Stimulated activated CD8-positive, alpha-beta memory T cell treated with anti-CD3 and anti-CD28 coated beads, Interleukin-2, amount 100 ng/mL, for 1 hour (primary cell): ENCODE measurements at places on chromosomes 11 and 22.

GRCh38 chr11:72705442-72706365 lies 31.5 kb upstream of the PDE2A start:
- DNase-seq, result no peak

- DNase-seq, result no peak
Observed at GRCh38 chr22:42646569-42647525, 2.3 kb downstream of the CYB5R3 start.

DNA sequence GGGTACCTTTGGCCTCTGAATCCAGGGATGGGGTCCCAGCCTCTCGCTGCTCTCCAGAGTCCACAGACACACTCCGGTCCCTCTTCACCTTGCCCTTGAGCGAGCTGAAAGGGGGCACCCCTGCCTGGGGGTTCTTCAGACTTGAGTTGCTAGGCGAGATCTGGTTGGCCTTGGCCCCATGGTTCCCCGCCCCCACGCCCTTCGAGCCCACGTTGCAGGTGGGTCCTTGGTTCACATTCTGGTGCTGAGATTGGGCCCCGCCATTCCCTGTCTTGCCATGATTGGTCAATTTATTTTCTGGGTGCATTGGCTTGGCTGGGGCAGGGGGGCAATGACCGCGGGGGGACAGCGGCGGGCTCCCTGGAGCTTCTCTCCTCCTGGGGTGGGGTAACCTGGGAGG lies 17.5 kb downstream of the BCL9L start:
- DNase-seq, result no peak

DNA sequence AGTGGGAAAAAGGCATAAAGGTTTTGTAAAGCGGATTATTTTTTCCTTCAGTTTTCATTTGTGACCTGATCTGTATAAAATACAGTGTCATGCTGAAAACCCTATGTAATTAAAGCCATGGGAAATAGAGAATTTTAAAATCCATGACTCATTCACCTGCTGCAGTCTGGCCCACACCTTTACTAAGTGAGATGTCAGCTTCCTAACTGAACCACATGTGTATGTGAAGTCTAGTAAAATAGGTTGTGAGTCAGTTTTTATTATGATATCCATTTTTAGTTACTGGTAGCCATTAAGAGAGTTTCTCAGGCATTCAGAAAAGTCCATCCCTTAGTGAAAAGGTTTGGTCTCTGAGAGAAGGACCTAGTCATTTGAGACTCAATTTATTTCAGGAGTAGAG lies 60.9 kb downstream of the TRIM44 start:
- DNase-seq, result no peak

DNA sequence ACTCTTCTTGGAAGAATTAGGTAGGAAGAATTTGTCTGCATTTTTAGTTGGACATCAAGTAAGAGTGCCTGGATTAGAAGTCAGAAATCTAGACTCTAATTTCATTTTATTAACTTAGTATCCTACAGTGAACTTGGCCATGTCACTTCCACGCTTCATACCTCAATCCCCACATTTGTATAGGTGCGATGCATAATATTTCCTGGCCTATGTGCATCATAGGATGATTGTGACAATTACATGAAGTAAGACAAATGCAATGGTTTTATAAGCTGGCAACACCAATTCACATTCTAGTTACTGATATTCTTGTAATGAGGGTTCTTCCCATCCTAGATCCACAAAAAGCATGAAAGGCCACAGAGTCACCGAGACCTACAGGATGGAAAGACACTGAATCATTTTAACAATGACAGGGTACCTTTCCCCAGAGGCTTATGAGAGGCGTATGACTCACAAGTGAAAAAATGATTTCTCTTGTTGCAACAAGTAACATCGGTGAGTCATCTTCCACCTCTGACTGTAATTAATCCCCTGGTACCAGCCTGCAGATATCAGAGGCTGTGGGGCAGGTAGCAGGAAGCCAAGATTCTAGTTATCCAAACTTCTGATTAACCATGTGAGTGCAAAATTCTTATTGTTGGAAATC lies 56.0 kb upstream of the OR5AK2 start:
- no peak for DNase-seq

DNA sequence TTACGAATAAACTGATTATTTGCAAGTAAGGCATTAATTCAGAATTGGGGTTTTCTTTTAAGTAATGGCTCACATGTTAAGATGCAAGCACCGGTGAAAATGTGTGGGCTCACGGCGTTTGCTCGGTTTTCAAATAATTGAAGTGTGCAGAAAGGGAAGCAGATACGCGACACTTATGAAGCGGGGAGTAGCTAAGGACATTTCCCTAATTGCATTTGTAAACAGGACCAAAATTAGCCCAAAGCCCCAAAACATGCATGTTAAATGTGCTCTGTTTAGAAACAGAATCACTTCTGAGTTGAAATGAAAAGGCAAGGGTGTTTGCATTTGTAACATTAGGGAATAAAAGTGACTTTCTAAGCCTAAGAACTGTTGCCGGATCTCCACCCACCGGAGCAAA lies 61.3 kb downstream of the ELFN2 start:
- DNase-seq, result no peak

- DNase-seq, result no peak
Observed at GRCh38 chr22:27097933-27098332, 440.5 kb downstream of the MIAT start.

- DNase-seq, result no peak
Observed at GRCh38 chr11:78040691-78041379, 17.8 kb upstream of the KCTD14 start.

DNA sequence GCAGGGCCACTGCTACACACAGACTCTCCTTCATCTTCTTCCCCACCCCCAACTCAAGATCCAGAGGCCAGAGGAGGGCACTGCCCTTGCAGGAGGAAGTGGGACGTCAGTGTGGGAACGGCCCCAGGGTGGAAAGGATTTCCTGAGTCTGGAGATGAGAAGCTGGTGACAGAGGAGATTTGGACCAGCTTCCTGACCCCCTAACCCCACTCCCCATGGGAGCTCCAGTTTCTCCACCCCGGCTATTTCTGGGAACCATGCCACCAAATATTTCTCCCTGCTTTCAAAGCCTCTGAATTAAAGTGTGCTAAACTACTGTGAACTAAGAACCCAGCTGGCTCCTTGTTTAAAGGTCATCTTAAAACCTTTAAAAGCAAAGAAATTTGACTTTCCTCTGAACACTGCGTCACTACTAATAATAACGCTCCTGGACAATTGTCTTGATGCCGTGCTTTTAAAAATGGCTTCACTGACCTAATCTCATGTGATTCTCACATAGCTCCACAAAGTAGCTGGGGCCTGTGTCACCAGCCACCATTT lies 46.6 kb downstream of the CWC15 start:
- DNase-seq, result no peak

DNA sequence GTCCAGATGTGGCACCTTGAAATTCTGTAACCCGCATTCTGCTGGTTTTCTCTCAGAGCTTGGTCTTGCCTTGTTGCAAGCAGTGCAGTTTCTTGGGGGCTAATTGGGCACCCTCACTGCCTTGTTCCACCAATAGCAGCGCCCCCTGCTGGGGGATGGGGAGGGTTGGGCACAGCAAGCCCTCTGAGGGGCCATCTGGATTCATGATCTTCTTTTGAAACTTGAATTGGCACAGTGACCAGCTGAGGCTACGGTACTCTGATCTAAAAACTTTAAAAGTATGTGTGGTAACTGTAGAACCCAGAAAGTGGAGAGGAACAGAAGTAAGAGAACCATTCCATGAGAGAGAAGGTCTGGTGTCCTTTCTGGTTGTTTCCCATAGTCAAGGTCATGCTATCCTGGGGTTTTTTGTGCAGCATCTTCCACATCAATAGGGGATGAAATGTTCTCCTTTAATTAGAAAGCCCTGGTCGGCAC lies 64.2 kb downstream of the MED15 start:
- no peak for DNase-seq

GRCh38 chr11:17528181-17528691 lies 16.0 kb downstream of the USH1C start:
- peak; percentile 10 for DNase-seq

DNA sequence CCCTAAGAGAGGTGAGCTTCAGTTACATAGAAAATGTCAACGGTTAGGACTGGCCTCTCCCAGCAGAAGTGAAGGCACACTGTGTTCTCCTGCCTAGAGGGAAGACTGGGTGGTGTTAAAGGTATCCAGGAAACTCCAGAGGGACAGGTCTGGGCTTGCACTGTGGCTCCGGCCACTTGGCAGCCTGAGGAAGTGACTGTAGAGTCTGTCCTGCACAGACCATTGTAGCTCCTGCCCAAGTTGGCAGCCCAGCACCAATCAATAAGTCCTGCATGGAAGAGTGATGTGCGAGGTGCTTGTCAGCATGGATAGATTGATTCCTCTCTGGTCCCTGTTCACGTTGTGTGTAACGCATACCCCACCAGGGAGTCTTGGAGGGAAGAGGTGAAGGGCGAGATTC lies 284.8 kb downstream of the TENM4 start:
- no peak for DNase-seq

DNA sequence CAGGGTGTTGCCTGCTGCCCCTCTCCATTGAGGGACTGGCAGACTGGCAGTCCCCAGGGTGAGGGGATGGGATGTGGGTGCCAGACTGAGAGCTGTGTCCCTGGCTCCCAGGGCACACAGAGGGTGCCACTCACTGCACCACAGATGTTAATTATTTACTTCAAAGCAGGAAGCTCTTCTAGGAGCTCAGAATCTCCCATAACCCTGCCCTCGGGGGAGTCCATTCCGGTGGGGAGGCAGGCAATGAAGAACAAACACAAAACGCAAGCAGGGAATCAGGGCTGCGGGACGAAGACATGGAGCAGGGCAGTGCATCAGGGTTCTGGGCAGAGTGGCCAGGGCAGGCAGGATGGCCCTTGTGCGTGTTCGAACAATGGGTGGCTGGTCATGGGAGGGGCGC lies 24.4 kb upstream of the FLRT1 start:
- DNase-seq, result no peak

DNA sequence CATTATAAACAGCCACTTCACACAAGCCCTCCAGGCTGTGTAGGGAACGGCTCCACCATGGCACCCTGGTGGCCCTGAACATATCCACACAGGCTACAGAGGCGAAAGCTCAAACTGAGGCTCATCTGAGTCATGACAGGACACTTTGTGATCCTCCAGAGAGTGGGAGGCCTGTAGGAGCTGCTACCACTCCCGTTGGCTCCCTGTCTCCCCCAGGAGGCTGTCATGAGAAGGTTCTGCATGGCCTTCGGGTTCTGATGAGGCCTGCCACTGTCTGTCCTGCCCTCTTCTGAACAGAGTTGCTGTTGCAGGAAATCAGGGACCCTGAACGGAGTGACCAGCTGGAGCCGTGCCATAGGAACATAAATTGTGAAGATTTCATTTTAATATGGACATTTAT lies 23.8 kb upstream of the ALDH3B2 start:
- DNase-seq, result no peak

DNA sequence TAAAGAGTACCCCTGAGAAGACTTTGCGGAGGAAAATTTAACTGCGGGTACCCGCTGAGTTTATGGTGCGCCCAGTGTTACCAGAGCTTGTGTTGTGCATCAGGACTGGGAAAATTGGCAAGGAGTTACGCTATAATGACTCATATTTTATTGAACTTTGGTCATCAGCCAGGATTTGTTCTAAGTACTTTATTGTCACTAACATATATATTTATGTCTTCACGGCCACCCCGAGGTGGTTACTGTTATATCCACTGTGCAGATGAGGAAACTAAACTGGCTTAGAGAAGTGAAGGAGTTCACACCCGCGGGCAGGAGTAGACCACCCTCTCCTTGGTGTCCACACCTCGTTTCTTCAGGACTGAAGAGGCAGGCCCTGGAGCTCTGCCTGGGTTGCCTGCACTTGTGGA lies 667 bp downstream of the ACCS start:
- DNase-seq, result no peak

- DNase-seq, result no peak
Observed at GRCh38 chr22:32805361-32805881, 3.9 kb downstream of the TIMP3 start.

DNA sequence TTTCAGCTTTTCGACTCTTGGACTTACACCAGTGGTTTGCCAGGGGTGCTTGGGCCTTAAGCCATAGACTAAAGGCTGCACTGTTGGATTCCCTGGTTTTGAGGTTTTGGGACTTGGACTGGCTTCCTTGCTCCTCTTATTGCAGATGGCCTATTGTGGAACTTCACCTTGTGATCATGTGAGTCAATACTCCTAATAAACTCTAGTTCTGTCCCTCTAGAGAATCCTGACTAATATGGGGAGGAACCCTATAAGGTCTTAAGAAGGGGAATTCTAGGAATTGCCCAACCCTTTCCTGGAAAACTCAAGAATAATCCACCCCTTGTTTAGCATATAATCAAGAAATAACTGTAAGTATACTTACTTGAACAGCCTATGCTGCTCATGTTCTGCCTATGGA lies 491.8 kb downstream of the TMEM135 start:
- DNase-seq, result no peak

GRCh38 chr11:121095561-121095960 lies 5.5 kb upstream of the TECTA start:
- no peak for DNase-seq

DNA sequence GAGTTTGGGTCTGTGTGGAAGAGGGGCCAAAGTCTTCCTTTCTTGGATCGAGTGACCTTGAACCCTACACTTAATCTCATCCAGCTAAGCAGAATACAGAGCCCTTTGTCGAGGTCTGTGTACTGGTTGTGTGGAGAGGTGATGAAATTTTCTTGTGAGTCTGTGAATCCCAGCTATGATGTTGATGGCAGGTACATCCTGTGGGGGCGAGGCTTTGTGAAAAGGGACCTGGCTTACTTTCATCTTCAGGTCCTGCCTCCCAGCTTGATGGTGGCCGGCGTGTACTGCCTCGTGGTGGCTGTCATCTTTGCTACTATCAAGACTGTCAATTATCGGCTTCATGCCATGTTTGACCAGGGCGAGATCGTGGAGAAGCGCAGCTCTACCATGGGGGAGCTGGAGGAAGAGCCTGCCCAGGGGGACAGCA lies 1.0 kb downstream of the PCNX3 start:
- DNase-seq, result no peak

GRCh38 chr22:43511276-43511910 lies 99.6 kb downstream of the MPPED1 start:
- DNase-seq, result no peak

GRCh38 chr11:22677153-22677903 lies 10.9 kb downstream of the GAS2 start:
- no peak for DNase-seq

DNA sequence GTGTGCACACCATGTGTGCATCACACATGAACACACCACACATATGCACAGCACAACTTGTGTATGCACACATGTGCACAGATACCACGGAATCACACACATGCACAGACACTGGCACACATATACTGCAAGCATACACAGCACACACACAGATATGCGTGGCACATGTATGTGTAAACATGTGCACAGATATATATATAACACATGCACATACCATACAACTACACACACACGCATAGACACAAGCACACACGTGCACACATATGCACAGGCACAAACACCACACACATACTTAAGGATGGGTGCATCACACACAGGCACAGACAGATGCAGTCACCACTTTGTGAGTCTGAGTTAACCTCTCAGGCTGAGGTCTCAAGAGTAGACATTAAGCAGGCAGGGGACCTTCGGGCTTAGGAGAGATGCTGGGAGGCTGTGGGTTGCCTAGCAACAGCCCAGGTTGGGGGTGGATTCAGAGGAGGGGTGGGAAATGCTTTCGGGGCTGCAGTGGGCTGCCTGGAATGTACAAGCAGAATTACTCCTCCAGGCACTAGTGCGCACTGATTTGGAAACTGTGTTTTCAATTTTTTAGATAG lies 82.9 kb downstream of the MYO18B start:
- DNase-seq, result no peak

GRCh38 chr11:93958991-93959390 lies 62.2 kb upstream of the HEPHL1 start:
- no peak for DNase-seq

GRCh38 chr11:119591836-119592310 lies 137.1 kb downstream of the NECTIN1 start:
- DNase-seq, result no peak

- no peak for DNase-seq
Observed at GRCh38 chr22:33321466-33321865, 263.3 kb upstream of the SYN3 start.
